Retina (tissue), 1 donor: ENCODE measurements at places on chromosomes 12 and 14.
A peak's percentile ranks its signal among the peaks of the same experiment; 100 is the strongest.

- DNase-seq = no peak
Measured at GRCh38 chr12:71972441-71973074, 33.9 kb downstream of the TPH2 start.

GRCh38 chr14:29236848-29237247 lies 470.3 kb downstream of the FOXG1 start:
- no peak for DNase-seq

GRCh38 chr14:35072226-35072625 lies 26.2 kb downstream of the FAM177A1 start:
- no peak for DNase-seq

DNA sequence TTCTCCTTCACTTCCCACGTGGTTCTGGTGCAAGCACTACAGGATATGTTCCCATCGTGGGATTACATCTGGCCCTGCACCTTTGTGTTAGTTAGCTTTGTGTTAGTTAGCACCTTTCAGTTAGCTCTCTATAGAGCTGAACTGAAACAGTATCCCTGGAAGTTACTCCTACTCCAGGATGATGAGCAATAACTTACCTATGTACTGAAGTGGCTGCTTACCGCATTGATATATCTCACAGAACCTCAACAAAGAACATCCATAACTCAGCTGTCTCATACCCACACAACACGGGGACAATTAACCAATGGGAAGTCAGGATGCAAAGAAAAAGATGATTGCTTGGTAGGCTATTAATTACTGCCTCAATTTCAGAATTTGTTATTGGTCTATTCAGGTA lies 146.6 kb downstream of the ASCL4 start:
- DNase-seq = no peak

DNA sequence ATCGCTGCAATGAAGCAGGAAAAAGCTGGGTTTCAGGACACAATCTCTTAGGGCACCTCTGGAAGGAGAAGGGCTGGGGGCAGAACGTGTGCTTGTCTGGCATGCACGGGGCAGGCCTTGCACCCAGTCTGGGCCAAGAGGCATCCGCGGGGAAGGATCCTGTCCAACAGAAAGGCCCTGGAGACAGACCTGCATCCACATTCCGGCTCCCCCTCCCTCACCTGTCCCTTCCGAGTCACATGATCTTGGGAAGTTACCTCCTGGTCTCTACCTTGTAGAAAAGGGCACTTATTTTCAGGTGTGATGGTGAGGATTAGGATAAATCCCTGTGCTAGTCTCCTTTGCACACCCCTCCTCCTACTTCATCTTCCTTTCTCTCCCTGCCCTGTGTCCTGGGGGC lies 25.4 kb downstream of the CLMN start:
- DNase-seq = no peak

- DNase-seq = no peak
Measured at GRCh38 chr14:100106250-100107112, 41.3 kb downstream of the EVL start.

- DNase-seq = no peak
Measured at GRCh38 chr14:30625533-30625932, 3.4 kb downstream of the SCFD1 start.

DNA sequence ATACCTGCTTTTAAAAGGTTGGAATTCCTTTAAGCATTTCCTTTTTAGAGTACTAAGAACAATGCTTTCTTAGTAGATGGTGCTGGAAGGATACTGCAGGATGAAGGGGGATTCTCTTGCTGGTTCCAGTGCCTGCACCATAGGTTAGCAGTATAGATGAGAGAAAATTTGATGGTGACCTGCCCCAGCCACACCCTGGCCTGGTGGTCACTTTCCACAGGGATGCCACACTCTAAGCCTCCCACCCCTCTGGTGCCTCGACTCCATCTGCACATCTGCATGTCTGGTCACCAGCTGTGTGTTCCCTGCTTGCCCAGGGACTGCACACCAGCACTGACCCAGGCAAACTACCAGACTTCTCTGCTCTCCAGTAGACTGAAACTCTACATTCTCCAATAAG lies 19.1 kb downstream of the SLC2A3 start:
- DNase-seq = no peak

DNA sequence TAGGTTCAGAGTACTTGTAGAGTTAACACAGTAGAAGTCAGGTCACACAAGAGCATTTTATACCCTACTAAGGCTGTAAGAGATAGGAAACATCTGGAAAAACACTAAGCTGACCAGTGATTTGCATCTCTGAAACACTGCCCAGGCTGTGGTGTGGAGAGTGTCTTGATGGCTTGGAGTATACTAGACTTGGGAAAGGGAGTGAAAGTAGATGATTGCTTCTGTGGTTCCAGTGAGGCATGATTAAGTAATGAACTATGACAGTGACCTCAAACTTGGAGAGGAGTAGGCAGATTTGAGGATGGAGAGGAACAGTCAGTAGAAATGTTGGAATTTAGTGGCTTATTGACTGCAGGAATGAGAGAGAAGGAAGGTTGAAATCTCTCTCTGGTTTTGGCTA lies 201.2 kb downstream of the FLRT2 start:
- peak; percentile 8 for DNase-seq

GRCh38 chr14:104075530-104076151 lies 9.9 kb upstream of the ASPG start:
- DNase-seq = no peak

DNA sequence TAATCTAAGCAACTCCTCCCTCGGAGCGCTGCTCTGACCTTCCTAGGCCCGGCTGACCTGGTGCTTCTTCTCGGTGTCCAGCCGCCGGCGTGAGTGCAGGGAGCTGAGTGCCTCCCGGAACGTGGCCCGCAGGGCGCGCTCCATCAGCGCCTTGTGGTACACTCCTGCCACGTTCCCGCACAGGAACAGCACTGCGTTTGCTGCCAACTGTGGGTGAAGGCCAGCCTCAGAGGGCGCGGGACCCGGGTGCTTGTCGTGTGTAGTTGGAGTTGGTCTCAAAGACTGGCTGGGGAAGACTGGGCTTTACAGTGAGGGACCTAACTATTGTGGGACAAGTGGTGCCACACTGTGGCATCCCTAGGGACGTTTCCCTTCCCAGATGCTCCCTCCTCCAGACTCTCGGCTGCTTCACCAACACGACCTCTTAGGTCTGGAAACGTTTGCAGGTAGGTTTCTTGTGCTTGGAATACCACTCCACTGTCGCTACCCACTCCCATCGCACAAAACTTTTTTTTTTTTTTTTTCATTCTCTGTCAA lies 3.1 kb downstream of the ADCY4 start:
- DNase-seq = no peak

- no peak for DNase-seq
Measured at GRCh38 chr12:52612431-52613383, 5.7 kb downstream of the KRT73 start.

DNA sequence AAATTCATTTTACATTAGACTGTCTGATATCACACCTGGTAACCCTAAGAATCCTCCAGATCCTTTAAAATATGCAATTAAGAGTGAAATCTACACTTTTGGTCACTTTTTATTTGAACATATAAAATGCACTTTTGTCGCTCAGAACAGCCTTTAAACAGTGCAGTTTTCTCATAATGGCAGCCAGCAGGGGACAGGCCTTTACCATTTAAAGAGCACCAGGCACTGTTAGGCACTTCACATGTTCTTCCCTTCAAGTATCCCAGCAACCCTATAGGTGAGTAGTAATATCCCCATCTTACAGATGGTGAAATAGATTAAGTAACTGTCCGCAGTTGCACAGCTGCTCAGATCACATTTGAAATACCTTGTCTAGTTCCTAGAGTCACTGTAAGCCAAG lies 11.3 kb upstream of the SAMD4A start:
- DNase-seq = no peak

DNA sequence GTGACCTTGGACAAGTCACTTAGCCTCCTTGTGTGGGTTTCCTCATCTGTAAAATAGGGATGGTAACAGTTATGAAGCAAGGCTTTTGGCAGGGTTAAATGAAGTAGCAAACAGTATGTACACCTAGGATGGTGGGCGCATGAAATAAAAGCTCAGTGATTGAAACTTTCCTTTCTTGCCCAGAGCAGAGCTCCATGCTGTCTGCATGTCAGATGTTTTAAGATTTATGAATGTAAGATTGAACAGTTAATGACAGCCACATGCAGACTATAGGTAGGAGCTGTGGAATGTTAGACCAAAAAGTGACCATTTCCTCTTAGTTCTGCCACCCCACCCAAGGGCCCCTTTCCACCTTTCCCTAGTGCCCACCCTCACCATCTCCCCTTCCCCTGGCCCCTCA lies 12.1 kb downstream of the ITGB7 start:
- DNase-seq = no peak

GRCh38 chr14:106062502-106063272 lies 536.3 kb downstream of the TMEM121 start:
- DNase-seq = no peak

- DNase-seq = no peak
Measured at GRCh38 chr12:122999986-123000420, 19.5 kb downstream of the ARL6IP4 start.

- no peak for DNase-seq
Measured at GRCh38 chr12:16012117-16012516, 101.0 kb downstream of the DERA start.

- no peak for DNase-seq
Measured at GRCh38 chr12:88471331-88472045, 108.8 kb downstream of the KITLG start.

DNA sequence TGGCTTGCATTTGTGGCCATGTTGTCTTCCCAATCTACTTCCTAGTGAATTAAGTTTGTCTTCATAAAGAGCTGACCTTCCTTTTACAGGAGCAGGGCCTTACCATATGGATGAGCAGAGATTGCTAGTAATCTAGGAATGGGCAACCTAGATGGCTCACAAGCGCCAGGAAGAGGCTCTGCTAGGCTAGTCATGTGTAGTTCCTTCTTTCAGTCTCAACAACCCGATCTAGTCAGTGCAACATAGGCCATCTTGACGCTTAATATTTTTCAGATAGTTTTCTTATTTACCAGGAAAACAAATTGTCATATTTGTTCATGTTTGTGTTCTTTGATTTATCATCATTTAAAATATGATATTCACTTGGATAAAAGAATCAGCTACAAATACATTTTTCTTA lies 48.2 kb upstream of the TPH2 start:
- no peak for DNase-seq

DNA sequence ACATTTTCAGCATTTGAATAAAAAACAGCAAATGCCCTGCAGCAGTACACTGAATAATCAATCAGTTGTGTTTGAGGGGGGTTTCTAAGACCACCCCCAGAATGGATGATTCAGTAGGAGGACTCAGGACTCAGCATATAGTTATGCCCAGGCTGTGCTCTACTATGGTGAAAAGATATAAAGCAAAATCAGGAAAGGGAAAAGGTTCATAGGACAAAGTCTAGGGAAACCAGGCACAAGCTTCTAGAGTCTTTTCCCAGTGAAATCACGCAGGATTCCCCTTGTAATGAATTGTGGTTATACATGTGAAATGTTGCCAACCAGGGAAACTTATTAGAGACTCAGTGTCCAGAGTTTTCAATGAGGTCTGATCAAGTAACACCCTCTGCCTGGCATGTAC lies 25.0 kb upstream of the SLC17A8 start:
- no peak for DNase-seq

- peak; percentile 85 for DNase-seq
Measured at GRCh38 chr12:49623142-49623904, at the start of gene PRPF40B. PRPF40B (plus strand) TSS chr12:49623561; CDS start chr12:49623591, 30 bp downstream.

DNA sequence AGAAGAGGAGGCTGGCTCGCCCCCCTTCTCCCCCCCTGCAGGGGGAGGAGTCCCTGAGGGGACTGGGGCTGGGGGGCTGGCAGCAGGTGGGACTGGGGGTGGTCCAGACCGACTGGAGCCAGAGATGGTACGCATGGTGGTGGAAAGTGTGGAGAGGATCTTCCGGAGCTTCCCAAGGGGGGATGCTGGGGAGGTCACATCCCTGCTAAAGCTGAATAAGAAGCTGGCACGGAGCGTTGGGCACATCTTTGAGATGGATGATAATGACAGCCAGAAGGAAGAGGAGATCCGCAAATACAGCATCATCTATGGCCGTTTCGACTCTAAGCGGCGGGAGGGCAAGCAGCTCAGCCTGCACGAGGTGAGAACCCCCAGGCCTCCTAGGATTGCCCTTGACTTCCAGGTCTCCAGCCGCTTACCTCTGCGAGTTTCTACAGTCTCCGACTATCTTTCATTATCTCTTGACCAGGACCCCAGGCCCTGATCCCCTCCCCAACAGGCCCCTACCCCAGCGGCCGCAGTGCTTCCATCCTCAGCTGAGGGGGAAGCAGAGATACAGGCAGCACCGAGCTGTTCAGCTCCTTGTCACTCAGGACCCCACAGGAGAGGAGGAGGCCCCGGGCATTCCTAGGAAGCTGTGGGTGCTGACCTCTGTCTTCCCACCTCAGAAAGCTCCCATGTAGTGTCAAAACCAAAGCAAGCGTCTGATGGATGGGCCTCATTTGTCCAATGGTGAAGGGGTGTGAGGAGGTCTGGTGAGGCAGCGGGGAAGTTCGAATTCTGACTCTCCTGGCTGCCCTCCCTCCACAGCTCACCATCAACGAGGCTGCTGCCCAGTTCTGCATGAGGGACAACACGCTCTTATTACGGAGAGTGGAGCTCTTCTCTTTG lies 3.0 kb downstream of the NAB2 start:
- no peak for DNase-seq

GRCh38 chr14:72755766-72756165 lies 138.1 kb downstream of the DPF3 start:
- DNase-seq = no peak

DNA sequence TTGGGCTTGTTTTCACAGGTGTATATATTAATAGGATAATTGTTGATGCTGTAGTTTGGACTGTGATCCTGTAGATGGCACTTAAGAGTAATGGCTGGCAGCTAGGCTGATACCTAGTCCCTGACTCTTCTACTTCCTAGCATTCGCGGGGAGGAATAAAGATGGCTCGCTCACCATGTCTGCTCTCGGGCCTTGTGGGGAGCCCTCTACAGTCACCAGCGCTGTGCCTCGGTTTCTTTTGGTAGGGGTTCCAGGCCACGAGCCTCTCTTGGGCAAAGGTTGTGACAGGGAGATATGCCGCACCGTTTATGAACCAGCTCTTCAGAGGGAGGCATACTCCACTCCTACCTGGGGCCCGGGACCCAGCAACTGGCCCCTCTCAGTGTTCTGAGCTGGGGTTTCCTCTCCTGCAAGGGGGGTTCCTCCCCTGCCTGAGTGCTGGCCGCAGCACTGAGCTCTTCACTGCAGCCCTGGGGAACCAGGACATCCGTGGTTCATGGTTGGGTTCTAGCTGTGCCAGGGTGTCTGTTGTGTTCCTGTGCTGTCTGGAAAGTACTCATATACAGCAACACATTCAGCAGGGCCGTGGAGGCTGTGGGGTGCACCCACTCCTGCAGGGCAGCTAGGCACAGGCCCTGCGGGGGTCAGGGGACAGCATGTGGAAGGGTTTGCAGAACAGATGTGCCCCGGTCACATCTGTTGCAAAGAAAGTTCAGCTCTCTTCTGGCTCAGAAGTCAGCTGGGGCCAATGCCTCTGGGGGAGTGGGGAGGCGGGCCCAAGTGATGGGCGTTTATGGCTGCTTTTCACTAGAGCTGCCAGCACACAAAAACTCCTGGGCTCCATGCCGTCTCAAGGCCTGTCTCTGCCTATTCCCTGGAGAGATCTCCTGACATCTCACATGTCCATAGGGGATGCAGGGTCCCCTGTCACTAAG lies 147.9 kb downstream of the PPFIA2 start:
- DNase-seq = no peak

GRCh38 chr14:59629444-59630287 lies 53.1 kb upstream of the CCDC175 start:
- peak; percentile 65 for DNase-seq
